ENCODE measurements at places on chromosomes 12 and 14.

DNA sequence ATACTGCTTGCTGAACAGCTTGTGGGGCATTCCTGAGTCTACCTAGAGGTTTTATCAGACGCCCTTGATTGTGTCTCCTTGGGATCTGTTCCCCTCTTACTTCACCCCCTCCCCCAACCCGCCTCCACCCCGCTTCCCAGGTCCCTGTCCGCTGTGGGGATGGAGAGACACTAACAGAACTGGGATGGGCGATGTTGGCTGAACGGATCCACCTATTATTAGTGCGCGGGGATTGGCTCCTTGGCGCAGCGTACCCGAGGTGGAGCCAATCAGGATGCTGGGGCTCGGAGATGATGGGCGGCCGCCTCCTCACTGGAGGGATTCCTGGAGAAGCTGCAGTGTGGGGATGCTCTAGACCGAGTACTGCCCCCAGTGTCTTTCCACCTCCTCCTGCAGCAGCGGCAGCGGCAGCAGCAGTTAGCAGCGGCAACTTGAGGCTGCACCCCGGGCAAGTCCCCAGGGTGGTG is at the start of gene SYT1:
Gene SYT1 (plus strand): TSS at position 372 of the 467 bp plus-strand sequence.
- peak; percentile 46 for DNase-seq

GRCh38 chr14:104739026-104739425 is 13.9 kb upstream of the SIVA1 start:
- DNase-seq = no peak

DNA sequence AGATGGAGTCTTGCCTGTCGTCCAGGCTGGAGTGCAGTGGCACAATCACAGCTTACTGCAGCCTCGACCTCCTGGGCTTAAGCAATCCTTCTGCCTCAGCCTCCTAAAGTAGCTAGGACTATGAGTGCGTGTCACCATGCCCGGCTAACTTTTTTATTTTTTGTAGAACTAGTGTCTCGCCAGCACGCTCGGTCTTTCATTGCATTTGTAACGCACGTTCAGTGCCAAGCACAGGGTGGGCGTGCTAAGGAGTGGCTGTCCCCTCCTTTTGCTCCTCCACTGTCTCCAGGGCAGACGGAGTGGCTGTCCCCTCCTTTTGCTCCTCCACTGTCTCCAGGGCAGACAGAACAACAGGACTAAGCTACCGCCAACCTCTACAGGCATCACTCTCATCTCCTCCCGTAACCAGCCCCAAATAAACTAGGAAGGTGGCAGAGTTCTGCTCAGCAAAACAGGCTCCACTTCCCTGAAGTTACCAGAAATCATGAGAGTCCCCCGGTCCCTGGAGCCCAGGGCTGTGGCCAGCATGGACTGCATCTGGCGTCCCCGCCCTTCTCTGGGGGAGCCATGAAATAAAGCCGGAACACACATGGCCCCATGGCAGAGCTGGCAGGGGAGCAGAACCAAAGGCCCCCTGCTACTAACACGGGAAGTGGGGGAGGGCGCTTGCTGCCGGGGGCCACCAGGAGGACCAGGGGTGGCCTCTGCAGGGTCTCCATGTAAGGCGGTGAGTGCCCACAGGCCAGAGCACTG is 60.2 kb downstream of the CCDC88C start:
- DNase-seq = no peak

GRCh38 chr14:43786066-43786762 is 720.9 kb downstream of the FSCB start:
- DNase-seq = no peak

GRCh38 chr14:49857427-49858003 is 4.9 kb upstream of the NEMF start:
- peak; percentile 70 for DNase-seq

All from foreskin melanocyte (primary cell).